ENCODE measurements at places on chromosomes 12 and 14.
A peak's percentile ranks its signal among the peaks of the same experiment; 100 is the strongest.

DNA sequence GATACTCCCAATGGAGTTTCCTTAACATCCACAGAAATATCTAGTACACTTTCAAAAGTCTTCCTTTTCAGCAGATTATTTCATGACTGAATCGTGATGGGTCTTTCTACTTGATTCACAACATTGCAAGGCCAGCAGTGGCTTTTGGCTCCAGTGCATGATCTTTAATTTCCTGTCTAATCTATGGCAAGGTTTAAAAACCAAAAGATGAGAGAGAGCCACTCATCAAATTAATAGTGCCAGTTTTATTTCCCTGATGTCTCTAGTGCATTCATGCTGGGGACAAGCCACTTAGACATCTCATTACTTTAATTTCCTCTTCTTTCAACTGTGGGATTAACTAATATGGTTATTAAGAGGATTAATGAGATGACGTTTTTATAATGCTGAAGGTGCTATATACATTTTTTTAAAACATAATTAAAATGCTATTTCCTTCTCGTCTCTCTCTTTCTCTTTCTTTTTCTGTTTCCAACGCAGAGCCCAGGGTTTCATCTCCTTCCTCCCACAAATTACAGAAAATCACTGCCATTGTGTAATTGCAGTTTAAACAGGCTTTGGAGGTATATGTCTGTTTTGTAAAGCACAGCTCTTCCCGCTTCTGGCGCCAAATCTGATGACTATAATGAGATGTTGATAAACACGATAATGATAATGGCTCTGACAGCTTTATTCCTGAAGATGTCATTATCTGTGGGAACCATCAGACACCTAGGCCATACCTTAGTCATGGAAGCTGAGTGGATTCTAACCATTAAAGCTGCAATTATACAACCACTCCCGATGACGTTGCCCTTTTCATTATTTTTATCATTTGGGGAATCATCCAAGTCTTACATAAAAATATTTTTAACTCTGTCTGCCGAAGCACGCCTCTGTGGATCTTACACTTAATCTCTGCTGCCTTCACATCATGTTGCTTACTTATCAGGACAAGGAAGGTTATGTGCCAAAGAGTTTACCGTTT lies 103.1 kb upstream of the PPM1H start:
- no peak for DNase-seq

DNA sequence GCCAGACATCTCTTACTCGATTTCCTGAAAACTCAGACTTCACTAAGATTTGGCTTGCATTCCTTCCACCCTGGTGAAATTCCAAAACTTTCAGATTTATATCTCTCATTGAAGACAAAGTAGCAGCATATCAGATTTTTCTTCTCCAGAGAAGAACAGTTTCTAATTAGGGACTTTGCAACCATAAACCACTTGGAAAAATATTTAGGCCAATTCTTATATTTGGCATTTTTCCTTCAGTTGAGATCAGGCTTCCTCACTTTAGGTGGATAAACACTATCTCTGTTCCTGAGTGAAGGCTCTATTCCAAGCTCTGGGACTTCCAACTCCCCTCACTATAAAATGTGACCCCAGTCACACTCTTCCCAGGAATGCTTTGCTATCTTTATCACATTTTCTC lies 1434.3 kb upstream of the FLRT2 start:
- no peak for DNase-seq

GRCh38 chr12:125518074-125518473 lies 452.8 kb downstream of the AACS start:
- no peak for DNase-seq

DNA sequence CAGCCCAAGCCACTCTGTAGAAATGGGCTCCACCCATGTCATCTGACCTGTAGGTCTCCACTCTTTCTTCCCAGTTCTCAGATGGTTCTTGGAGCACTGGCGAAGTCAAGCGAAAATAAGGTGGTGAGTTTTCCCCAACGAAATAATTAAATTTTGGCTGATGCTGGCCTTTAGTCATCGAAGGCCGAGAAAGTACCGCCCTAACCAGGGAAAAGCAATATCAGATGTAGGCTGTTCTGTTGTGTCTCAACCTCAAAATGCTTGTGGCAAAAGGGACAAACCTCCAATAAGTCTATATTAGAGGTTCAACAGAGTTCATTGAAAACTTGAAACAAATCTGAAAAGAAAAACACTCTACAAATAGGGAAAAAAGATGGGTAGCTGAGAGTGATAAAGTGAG lies 48.6 kb upstream of the BCAT1 start:
- DNase-seq: no peak

DNA sequence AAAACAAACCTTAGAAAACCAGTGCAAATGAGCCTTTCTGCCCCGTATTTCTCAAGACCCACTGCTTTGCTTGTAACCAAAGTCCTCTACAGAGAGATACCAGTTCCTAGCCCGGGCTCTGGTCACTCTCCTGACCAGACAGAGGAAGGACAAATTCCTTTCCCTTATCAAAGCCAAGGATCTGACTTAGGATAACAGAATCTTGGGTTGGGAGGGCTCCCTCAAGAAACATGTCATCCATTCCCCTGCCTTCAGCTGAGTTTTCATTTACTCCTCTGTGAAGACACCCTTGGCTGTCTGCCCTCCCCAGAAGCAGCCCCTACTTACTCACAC lies 116.0 kb upstream of the PARP11 start:
- DNase-seq: no peak

GRCh38 chr14:64673748-64674147 lies 30.5 kb upstream of the PLEKHG3 start:
- peak; percentile 12 for DNase-seq

DNA sequence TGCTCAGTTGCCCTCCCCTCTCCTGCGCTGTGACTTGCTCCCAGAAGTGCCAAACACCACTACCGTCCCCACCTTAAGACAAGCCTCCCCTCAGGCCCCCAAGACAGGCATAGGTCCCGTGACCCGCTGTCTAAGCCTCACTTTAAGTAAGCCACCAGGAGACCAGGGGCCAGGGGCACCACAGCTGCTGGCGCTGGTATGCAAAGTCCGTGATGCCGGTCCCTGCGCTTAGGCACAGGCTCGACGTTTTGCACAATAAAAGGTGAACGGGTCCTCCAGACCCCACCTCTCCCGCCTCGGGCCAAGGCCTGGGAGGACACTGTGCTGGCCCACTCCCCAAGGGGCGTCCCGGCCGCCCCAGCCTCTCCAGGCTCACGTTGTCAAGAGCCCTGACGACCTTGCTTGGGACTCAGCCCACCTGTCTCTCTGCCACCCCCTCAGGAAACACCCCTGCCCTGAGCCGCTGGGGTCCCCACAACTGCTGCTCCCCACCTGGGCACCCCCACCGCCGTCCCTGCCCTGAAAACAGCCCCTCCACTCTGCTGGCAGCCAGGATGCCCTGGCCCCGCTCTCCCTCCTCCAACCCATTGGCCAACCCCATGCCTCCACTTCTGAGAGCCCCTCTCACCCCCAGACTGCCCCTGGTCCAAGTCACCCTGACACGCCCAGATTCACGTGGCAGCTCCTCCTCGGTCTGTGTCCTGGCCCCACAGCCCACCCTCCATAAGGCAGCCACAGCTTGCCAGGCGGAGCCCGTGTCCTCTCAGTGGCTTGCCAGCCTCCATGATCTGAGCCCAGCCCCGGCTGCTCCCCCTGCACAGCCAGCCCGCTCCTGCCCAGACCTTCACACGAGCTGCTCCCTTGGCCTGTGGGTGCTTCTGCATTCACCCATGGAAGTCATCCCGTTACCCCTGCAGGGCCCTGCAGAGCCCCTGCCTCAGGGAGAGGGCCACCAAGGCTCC lies 11.9 kb downstream of the JAG2 start:
- DNase-seq: no peak

- peak; percentile 62 for DNase-seq
Observed at GRCh38 chr12:100154474-100155247, 12.0 kb upstream of the BLTP3B start.

All from stimulated activated naive CD4-positive, alpha-beta T cell treated with Interleukin-2 at 50 U/mL for 16 hours (primary cell).